Naive thymus-derived CD4-positive, alpha-beta T cell (primary cell): ENCODE measurements at places on chromosomes 7 and 10. TPM values are rescaled to one million over a fixed set of nuclear protein-coding genes. Genes with fewer than 3 reads are reported as not detected.

The CELF2 gene
- total RNA-seq: 135 and 138 TPM in 2 replicates

The FBXL13 gene
- total RNA-seq: 1.2 TPM

The SFRP4 gene
- total RNA-seq: not detected in 2 replicates

The NPY4R2 gene
- total RNA-seq: not detected in 2 replicates

The HECW1 gene
- not detected in 2 replicates for total RNA-seq
